NCI-H526 treated with DMSO at 0.1 percent for 48 hours (cell line): ENCODE measurements at places on chromosomes 6 and 20.
A peak's percentile ranks its signal among the peaks of the same experiment; 100 is the strongest.

DNA sequence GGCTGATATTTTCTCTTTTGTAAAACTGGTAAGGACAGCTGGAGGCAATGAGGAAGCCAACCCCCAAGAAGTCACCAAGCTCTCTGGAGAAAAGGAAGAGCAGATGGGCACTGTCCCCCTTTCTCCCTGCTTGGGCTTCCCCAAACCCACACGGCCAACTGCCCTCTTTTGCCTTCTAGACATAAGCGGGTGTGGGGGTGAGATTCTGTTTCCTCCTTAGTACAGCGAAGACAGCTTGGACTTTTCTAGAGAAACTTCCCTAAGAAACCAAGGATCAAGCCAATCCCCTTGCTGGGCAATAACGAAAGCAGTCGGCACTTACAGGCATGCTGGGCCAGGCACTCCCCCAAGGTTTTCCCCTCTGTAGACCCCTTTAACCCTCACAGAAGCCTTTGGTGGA, 110.3 kb downstream of the CDC5L start:
- no peak for DNase-seq

- peak; percentile 74 for DNase-seq
Observed at GRCh38 chr20:47351643-47352331, 4.7 kb downstream of the ZMYND8 start.

DNA sequence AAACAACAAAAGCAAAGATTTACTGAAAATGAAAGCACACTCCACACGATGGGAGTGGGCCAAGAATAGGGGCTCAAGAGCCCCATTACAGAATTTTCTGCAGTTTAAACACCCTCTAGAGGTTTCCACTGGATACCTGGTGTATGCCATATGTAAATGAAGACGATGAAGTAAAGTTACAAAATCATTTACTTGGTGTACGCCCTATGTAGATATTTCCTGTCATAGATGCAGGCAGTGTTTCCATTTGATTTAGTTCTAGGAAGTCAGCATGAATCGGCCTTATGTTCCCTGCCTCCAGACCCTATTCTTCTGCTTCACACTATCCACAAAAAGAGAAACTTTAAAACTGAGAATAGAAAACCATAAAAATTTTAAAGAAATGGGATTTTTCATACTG, 404.4 kb upstream of the GJE1 start:
- DNase-seq, result no peak

GRCh38 chr6:137095093-137095492, 50.3 kb upstream of the IL20RA start:
- DNase-seq, result no peak

DNA sequence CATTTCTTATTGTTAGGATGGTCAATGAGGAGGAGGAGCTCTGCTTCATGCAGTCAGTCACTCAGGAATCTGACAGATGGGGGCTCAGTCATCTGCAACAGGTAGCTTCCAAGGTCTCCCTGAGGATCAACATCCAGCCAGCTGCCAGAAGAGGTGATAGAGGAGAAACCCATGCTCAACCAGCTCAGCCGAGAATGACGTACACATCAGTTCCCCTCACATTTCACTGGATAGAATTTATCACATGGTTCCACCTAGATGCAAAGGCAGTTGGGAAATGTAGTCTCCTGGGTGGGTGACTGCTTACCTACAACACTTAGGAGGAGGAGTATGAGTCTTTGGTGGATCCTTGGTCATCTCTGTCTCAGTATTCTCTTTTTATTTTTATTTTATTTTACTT, 144.5 kb downstream of the CEBPB start:
- DNase-seq, result peak; percentile 36

DNA sequence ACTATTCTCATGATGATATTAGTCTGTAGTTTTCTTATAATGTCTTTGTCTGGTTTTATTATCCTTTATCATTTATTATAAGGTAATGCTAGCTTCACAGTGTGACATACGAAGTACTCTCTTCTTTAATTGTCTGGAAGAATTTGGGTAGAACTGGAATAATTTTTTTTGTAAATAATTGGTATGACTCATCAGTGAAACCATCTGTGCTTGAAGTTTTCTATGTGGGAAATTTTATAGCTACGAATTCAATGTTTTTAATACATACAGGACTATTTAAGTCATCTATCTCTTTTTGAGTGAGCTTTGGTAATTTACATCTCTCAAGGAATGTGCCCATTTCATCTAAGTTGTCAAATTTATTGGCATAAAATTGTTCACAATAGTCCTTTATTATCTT, 86.3 kb downstream of the SOD2 start:
- no peak for DNase-seq

GRCh38 chr20:7841971-7842310, 98.3 kb downstream of the HAO1 start:
- DNase-seq, result no peak

DNA sequence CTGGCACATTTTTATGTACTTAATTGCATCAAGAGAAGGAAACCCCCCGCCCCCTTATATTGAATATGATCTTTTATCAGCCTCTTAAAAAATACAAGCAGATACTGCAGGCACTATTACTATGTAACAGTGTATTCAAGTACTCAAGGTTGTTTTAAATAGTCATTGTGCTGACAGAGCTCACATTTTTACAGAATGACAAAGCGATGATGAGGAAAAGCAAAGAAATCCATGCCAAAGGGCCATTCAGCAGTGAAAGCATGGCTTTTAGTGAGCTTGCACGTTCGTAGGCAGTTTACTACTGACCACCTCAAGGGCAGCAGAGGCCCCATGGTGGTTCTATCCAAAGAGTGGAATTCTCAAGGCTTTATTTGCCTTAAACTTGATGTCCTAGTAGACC, 146.8 kb downstream of the RPS12 start:
- DNase-seq, result no peak

DNA sequence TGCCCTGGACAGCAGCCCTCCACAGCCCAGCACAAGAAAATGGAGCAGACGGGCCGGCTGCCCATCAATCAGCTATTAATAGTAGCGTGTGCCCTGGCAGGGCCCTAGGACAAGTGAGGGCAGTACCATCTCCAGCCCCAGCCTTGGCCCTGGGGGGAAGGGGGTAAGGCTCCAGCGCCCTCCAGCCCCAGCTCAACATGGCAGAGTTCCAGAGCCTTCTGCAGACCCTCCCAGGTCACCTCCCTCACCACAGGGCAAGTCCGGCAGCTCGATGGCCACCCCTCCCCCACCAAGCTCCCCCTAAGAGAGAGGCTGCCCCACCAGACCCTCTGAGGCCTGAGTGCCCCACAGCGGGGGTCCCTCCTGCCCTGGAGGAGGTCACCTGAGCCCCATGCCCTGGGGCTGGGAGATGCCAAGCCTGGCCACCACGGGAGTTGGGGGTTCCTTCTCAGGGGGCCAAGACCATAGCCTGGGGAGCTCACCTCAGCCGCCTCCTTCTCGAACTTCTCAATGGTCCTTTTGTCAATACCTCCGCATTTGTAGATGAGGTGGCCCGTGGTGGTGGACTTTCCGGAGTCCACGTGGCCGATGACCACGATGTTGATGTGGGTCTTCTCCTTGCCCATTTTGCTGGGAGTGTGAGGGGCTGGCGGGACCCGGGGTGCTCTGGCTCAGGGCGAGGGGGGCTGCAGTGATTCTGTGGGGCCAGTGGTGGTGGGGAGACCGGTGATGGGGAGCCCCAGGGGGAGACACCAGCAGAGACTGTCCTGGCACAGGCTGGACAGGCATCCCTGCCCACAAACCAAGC, 1.5 kb downstream of the EEF1A2 start:
- DNase-seq, result no peak

DNA sequence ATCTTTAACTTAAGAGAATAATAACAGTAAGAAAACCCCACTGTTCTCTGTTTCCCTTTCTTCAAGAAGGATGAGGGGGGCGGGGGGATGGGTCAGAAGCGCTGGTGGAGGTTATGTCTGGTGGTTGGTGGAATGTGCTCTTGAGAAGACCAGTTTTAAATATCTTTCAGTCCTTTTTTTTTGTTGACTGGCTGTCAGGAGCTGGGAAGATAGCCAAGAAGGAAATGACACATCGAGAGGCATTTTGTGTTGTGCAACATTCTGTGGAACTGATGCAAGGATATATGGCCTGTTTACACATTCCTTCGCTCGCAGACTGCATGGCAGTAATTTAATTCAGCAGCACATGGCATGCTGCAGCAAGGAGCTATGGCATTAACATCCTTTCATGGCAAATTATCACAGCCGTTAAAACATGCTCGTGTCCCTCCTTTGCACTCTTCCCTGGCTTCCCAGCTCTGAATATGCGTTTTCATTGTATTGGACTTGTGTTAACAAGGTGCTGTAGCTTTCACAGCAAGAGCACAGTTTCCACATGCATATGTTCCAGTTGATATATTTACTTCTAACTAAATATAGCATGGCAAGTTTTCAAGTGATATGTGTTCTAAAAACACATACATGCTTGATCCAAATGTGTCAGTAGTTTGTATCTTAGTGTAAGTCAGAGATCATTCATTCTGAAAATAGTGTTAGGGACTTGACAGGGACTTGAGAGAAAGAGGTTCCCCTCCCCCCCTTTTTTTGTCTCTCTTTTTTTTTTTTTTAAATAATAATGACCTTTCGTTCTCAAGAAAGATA, 68.2 kb upstream of the SUPT3H start:
- no peak for DNase-seq

DNA sequence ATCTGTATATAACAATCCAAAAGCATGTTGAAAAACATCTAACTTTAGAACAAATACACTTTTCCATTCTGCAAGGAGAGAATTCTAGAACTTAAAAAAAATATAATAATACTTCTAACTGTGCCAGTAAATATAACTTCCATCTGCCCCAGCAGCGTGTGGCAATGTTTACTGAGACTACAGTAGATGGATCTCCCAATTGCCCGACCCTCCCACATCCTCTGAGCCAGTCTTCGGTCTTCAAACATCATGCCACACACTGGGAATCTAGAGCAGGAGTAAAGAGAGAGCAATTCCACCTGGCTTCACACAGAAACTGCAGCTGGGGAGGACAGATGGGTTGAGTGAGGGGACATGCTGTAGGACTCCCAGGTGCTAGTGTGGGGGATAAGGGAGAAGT, 121.3 kb upstream of the NHSL1 start:
- DNase-seq, result no peak
